ENCODE measurements at places on chromosomes 6 and 20. TPM values are rescaled to one million over a fixed set of nuclear protein-coding genes. Genes with fewer than 3 reads are reported as not detected.

GRCh38 chr6:90689172-90689571 lies 102.3 kb upstream of the MAP3K7 start:
- no peak for DNase-seq
- H3K27ac ChIP-seq: no peak overlapping the region
- no peaks in the 10 kb centered on the region for H3K27me3 ChIP-seq
- no peak overlapping the region for H3K4me3 ChIP-seq

Gene CDC5L
- total RNA-seq: 18.2 TPM

DNA sequence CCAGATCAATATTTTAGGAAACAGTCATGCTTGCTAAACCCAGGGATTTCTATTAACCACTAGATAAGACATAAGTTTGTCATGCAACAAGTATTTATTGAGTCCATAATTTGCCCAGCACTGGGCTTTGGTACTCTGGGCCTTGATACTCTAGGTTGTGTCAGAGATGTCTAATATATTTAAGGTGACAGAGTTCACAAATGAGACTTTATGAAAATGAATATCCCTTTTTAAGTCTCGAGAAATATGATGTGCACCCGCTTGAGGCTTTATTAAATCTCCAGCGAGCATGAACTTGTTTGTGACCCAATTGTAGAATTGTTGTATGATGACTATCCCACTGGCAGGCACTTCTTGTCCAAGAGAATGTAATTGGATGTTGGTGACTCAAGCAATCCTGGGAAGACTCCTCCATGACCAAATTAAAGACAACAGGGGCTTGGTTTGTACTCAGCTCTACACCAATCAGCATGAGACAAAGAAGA lies 109.2 kb downstream of the ESR1 start:
- H3K27ac ChIP-seq: peak overlapping the region; percentile 37
- H3K27me3 ChIP-seq: no peaks in the 10 kb centered on the region
- H3K4me3 ChIP-seq: no peak overlapping the region
- H3K4me1 ChIP-seq: no peaks in the 10 kb centered on the region
- no peaks in the 10 kb centered on the region for H3K36me3 ChIP-seq

Gene ANKRD66
- total RNA-seq: not detected

Gene NDRG3
- 30.4 TPM for total RNA-seq

GRCh38 chr20:49529470-49529869 lies 38.5 kb downstream of the PTGIS start:
- no peak overlapping the region for H3K4me3 ChIP-seq
- no peak for DNase-seq
- peaks cover 7% of the 10 kb centered on the region for H3K27me3 ChIP-seq
- H3K36me3 ChIP-seq: no peaks in the 10 kb centered on the region
- H3K4me1 ChIP-seq: no peaks in the 10 kb centered on the region
- H3K27ac ChIP-seq: no peak overlapping the region

Gene ATP6V1G2
- total RNA-seq: 3.4 TPM

Gene EMILIN3
- not detected for total RNA-seq

GRCh38 chr20:11120431-11120830 lies 446.6 kb upstream of the JAG1 start:
- no peaks in the 10 kb centered on the region for H3K27me3 ChIP-seq
- H3K4me3 ChIP-seq: no peak overlapping the region
- H3K27ac ChIP-seq: peak overlapping the region; percentile 88
- peaks cover 26% of the 10 kb centered on the region for H3K4me1 ChIP-seq
- no peaks in the 10 kb centered on the region for H3K36me3 ChIP-seq

GRCh38 chr6:39224011-39224410 lies 5.3 kb downstream of the KCNK5 start:
- peaks cover 3% of the 10 kb centered on the region for H3K27me3 ChIP-seq
- H3K4me3 ChIP-seq: no peak overlapping the region
- H3K4me1 ChIP-seq: no peaks in the 10 kb centered on the region
- no peak overlapping the region for H3K27ac ChIP-seq

DNA sequence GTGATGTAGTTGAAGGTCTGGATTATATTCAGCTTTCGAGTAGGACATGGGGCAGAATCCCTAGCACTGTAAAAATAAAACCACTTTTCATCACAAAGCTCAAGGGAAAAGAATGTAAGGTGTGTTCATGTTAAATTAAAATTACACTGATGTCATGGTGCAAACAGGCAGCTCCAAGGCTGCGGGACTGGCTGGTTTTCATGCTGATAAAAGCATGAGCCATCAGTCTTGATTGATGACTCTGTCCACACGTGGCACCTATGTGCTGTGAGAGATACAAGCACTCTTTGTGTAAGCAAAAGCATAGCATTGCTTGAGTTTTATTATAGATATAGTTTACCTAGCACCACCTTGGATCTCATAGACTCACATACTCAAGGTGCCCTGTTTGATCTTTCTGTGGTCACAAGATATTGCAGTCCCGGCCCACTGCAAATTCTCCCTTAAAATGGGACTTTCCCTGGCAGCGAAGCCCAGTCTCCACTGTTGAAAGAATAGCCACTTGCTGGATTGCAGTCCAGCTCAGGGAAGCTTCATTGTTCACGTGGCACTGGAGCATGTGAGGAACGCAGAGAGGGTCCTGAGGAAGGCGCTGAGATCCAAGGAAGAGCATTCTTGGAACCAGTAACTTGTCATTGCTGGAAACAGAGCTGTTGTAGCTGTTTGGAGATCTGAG lies 90.6 kb downstream of the TIAM2 start:
- peak; percentile 95 for DNase-seq
- H3K27me3 ChIP-seq: no peaks in the 10 kb centered on the region
- no peaks in the 10 kb centered on the region for H3K36me3 ChIP-seq
- H3K4me1 ChIP-seq: peaks cover 27% of the 10 kb centered on the region
